ENCODE measurements at places on chromosomes 7 and 10. TPM values are rescaled to one million over a fixed set of nuclear protein-coding genes. Genes with fewer than 3 reads are reported as not detected.

CYP26C1 gene
- total RNA-seq: not detected

SORCS3 gene
- total RNA-seq: not detected

SLC39A12 gene
- total RNA-seq: 0.88 TPM

DNA sequence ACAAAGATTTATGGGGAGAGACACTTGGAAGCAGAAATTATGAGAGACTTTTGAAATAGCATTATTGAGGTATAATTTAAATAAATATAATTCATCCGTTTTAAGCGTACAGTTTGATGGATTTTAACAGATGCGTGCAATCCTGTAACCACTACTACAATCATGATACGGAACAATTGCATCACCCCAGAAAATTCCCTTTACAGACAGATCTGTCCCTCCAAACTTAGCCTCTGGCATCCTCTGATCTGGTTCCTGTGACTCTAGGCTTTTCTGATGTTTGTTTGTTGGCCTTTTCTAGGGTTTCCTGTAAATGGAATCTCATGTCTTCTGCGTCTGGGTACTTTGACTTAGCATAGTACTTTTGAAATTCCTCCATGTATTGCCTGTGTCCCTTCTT, 15.5 kb downstream of the UBN2 start:
- H3K4me3 ChIP-seq: no peak overlapping the region
- no peaks in the 10 kb centered on the region for H3K27me3 ChIP-seq
- DNase-seq: no peak
- H3K4me1 ChIP-seq: no peaks in the 10 kb centered on the region

DNA sequence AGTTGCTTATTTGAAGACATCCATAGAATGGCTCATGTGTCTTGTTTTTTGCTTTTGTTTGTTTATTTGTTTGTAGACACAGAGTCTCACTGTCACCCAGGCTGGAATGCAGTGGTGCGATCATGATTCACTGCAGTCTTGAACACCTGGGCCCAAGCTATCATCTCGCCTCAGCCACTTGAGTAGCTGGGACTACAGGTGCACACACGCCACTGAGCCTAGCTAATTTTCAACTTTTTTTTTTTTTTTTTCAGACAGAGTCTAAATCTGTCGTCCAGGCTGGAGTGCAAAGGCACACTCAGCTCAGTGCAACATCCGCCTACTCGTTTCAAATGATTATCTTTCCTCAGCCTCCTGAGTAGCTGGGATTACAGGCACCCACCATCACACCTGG, 83.3 kb upstream of the KLF6 start:
- H3K4me1 ChIP-seq: no peaks in the 10 kb centered on the region
- no peaks in the 10 kb centered on the region for H3K27me3 ChIP-seq
- no peak overlapping the region for H3K4me3 ChIP-seq
- DNase-seq: no peak

DNA sequence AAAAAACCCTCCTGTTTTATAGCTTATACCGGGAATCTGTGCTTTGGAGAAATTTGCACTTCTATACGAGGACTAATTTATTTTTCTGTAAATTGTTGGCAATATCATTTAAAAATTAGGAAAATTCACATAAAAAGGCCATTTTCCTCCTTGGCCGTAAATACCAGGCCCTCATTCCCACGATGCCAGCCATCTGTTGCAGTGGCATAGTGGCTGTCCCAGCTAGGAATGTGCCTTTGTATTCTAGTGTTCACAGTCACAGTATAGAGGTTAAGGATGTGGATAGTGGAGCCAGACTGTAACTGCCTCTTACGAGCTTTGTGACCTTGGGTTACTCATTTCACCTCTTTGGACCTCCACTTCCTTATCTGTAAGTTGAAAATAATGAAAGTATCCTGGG, 312.5 kb downstream of the GPR158 start:
- no peak overlapping the region for H3K4me3 ChIP-seq
- H3K36me3 ChIP-seq: no peaks in the 10 kb centered on the region
- no peak for DNase-seq
- H3K4me1 ChIP-seq: no peaks in the 10 kb centered on the region
- H3K27ac ChIP-seq: no peak overlapping the region
- H3K27me3 ChIP-seq: no peaks in the 10 kb centered on the region

DNA sequence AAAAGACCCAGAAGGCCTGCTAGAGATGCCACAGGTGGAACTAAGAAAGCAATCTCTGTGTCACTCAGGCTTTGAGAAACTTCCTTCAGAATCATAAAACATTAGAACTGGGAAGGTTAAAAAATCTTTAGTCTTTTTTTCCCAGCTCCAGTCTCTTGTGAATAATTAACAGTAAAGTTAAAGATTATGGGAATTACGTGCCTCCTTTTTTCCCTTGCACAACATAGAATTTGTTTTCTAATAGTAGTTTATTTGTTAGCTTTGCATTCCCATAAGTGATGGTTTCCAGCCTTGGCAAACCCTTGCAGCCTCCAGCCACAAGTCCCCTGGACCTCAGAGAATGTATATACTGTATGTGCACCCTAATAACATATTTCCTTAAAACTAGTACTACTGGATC, 128.3 kb downstream of the TPST1 start:
- no peak overlapping the region for H3K27ac ChIP-seq
- no peak for DNase-seq
- H3K36me3 ChIP-seq: no peaks in the 10 kb centered on the region
- H3K4me1 ChIP-seq: no peaks in the 10 kb centered on the region

DNA sequence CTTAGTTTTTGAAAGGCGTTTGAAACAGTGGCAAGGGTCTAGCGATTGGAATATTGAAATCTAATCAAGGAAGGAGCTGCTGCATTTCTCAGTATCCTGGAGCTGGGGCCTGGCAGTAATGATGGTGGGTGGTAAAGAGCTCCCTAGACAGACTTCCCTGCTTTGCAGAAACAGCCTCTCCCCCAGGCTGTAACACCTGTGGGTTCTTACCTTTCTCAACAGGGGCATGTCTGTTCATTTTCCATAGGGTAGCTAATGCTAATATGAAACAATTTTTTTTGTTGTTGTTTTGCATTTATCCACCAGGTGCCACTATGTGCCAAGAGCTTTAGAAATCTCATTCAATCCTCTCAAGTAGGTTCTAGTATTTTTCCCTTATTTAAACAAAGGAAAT, 345.5 kb downstream of the REEP3 start:
- H3K27ac ChIP-seq: no peak overlapping the region
- no peak overlapping the region for H3K4me3 ChIP-seq
- DNase-seq: no peak
- peaks cover 23% of the 10 kb centered on the region for H3K27me3 ChIP-seq
- no peaks in the 10 kb centered on the region for H3K36me3 ChIP-seq
